SHP77 (cell line): ENCODE measurements at places on chromosomes 11 and 22.

DNA sequence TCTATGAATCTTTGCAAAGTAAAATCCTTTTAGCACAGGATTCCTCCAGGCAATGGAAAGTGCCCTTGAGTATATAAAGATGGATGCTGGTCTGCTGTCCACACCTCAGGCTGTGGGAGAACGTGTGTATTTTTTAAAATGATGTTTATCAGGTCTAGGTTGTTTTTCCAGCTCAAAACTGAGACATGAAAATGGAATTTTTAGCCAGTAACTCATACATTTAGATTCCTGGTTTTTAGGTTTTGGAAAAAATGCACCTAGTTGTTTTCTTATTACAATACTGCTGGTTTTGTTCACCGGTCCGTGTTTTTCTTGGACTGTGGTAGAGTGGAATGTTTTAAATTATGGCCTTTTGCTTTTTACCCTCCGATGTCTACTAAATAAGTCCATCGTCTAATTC is 554.7 kb downstream of the SOX6 start:
- no peak for DNase-seq

GRCh38 chr11:67408437-67409200 is 4.7 kb downstream of the TBC1D10C start:
- DNase-seq, result no peak

- DNase-seq, result no peak
Measured at GRCh38 chr11:12862696-12863469, 146.2 kb upstream of the RASSF10 start.

DNA sequence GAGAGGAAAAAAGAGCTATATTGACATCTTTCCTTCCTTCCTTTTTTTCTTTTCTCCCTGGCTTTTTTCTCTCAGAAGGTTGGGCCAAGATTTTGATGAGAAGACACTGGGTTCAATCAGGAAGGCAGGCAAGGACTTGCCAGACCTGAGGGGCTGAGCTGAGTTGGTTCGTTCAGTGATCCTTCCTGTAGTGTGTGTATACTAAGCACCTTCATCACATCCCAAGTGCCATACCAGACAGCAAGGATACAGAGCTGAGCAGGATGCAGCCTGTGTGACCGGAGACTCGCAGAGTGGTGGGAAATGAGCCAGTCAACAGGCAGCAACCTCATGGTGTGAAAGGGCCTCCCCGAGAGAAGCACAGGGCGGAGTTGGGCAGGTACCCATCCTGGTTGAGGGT is 95.5 kb downstream of the SPON1 start:
- DNase-seq, result no peak

DNA sequence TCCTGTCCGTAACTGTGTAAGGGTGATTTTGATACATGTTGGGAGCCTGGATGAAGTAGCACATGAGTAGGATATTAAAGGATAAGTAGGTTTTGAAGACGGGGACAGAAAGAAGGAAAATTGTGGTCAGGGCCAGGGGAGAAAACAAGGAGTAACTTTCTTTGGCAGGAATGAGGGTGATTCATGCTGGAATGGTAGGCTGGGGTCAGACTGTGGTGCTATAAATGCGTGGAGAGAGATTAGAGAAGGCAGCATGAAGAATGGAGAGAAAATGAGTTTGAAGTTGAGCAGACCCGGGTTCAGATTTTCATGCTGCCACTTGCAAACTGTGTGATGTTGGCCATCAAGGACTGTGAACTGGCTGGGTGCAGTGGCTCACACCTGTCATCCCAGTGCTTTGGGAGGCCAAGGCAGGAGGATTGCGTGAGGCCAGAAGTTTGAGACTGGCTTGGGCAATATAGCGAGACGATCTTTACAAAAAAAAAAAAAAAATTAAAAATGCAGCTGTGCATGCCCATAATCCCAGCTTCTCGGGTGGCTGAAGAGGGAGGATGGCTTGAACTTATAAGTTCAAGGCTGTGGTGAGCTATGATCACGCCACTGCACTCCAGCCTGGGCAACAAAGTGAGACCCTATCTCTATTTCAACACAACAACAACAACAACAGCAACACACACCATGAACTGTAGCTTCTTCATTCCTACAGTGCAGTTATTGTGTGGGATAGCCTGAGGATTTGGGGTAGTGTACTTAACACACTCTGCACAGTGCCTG is 22.3 kb downstream of the ZBTB16 start:
- DNase-seq, result no peak
